ENCODE measurements at places on chromosomes 2 and 18.

DNA sequence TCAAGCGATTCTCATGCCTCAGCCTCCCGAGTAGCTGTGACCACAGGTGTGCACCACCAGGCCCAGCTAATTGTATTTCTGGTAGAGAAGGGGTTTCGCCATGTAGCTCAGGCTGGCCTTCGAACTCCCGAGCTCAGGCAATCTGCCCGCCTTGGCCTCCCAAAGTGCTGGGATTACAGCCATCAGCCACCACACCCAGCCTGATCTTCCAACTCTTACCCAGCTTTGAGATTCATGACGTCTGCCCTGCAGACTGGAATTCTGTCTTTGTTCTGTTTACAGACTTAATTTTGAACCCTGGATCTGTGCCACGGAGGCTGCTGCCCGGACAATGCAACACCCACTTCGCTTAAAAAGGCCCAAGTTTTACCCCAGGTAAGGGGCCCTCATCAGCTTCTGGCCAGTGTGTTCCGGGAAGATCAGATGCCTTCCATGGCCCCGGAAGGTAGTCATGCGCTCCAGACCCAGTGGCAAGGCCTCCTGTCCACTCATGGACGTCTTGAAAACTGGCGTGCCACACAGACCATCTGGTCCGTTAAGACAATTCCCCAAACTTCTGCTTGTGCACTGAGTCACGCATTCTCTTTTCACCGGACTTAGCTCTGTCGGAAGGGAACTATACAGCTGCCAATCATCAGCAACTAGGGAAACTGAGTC is 5.5 kb downstream of the PXDN start:
- no peak for DNase-seq

- no peak for DNase-seq
Measured at GRCh38 chr2:73133566-73134197, 20.9 kb upstream of the RAB11FIP5 start.

- DNase-seq = no peak
Measured at GRCh38 chr18:74268933-74269620, 22.7 kb downstream of the CYB5A start.

- no peak for DNase-seq
Measured at GRCh38 chr2:15939556-15939853, 845 bp upstream of the MYCN start.

GRCh38 chr2:64273524-64274398 is 129.5 kb upstream of the PELI1 start:
- no peak for DNase-seq

GRCh38 chr2:239181074-239181902 is 219.5 kb downstream of the HDAC4 start:
- no peak for DNase-seq
